Small intestine (tissue), 16 donors: ENCODE measurements at places on chromosomes 6 and 20.

DNA sequence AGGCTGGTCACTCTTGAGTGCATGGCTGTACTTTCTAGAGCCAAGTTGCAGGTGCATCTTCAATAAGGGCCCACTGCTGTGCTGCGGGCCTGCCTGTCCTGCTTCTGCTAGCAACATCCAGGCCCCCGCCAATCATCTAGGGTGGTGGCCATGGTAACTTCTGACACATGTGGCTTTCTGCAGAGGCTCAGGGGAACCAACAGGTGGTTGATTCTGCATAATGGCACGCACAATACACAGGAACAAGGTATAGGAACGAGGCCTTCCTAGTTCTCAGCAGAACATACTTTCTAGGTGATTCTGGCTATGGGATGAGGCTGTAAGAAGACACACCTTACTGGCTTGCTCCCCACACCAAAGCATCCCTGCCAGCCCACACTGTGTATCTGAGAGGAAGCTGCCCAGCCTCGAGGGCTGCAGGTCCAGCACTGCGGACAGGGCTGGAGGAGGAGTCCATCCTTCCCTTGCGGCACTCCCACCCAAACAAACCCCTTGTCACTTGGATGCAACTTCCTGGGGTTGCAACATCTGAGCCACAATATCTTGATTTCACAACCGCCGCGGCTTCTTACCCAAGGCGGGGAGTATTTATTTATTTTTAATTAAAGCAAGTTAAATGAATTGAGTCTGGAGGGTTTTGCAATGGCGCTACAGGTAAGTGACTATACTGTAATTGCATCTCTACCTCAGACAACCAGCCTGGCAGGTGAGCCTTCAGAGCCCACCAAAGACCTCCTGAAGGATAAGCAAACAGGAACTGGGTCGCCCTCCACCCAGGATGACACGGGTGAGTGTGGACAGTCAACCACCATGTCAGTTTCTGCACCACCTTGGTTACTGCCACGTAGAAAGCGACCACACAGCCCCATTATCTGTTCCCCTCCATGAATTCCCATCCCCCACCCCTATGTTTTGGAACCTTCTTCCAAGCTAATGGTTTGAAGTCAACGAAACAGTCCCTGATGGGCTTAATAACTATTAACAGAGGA lies 49.6 kb downstream of the SULF2 start:
- DNase-seq: no peak

DNA sequence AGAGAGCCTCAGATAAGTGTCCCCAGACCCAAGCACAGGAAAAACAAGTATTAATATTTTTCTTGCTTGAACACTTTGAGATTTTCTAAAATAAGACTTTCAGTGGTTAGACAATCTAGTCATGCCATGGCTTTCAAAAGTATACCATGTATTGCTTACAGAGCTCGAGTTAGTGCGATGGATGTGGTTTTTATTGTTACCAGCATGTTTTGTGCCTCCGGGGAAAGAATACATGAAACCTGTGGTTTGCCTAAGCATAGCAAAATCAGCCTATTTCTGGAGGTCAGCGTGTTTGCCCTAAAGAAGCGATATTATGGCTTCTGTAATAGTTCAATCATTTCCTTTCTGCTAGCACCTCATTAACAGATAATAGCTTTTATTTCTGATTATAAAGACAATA lies 21.6 kb downstream of the RIN2 start:
- no peak for DNase-seq

GRCh38 chr6:157563611-157564284 lies 182.8 kb downstream of the ZDHHC14 start:
- DNase-seq: no peak

GRCh38 chr6:113392551-113393055 lies 464.5 kb upstream of the MARCKS start:
- DNase-seq: no peak
